Neural crest cell (in vitro differentiated cells): ENCODE measurements at places on chromosomes 11 and 22.

DNA sequence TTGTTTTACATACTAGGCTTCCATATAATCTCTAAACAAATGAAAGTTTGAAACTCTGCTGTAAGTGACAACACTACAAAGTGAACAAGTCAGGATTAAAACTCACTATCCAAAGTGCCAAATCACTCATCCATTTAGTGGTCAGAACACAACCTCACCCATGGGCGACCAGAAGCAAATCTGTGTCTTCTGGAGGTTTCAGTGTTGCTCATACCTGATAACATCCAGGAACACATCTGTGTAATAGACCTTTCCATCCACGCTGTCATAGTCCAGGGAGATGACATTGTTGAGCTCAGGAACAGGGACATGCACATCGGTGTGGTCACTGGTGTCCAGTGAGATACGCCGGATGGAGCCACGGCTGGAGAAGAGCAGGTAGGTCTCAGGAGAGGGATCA lies 28.5 kb upstream of the CKAP5 start:
- no peak for DNase-seq
- H3K36me3 ChIP-seq, result peaks cover 7% of the 10 kb centered on the region
- H3K4me1 ChIP-seq, result no peaks in the 10 kb centered on the region
- H3K27me3 ChIP-seq, result no peaks in the 10 kb centered on the region
- H3K4me3 ChIP-seq, result no peak overlapping the region

- H3K36me3 ChIP-seq, result no peaks in the 10 kb centered on the region
- H3K4me1 ChIP-seq, result no peaks in the 10 kb centered on the region
- H3K27ac ChIP-seq, result no peak overlapping the region
- no peak overlapping the region for H3K4me3 ChIP-seq
- no peaks in the 10 kb centered on the region for H3K27me3 ChIP-seq
- DNase-seq, result no peak
Observed at GRCh38 chr11:38156495-38157146, 1558.6 kb upstream of the RAG2 start.

DNA sequence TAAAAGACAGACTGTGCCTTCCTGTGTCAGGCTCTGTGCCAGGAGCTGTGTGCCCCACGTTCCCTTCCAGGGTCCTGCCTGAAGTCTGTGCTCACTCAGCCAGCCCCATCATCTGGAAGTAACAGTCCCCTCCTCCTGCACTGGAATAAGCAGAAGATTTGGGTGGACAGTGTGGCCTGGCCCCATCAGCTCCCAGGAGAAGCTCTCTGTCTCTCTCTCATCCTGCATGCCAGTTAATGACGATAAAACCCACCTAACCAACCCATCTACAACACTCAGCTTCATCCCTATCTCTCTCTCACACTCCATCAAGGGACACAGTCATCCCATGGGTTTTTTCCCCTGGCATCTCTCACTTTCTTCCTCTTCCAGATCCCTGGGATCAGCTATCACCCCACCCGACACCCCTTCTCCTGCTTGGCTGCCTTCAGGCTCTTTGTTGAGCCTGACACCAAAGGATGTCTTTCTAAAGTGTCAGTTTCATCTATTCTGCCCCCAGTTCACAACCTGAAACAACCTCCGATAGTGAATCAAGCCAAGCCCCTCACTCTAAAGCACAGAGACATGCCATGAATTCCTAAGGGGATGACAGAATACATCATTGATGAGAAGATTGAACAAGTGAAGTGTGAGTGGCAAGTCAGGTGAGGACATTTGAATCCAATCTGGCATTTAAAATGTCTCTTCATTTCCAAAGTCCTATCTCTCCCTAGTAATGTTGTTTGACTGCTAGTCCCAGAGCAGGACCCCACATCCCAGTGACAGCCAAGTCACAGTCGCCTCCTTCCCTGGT lies 91.4 kb upstream of the TOP3B start:
- peaks cover 8% of the 10 kb centered on the region for H3K4me1 ChIP-seq
- no peak overlapping the region for H3K4me3 ChIP-seq
- H3K27ac ChIP-seq, result no peak overlapping the region
- no peak for DNase-seq

DNA sequence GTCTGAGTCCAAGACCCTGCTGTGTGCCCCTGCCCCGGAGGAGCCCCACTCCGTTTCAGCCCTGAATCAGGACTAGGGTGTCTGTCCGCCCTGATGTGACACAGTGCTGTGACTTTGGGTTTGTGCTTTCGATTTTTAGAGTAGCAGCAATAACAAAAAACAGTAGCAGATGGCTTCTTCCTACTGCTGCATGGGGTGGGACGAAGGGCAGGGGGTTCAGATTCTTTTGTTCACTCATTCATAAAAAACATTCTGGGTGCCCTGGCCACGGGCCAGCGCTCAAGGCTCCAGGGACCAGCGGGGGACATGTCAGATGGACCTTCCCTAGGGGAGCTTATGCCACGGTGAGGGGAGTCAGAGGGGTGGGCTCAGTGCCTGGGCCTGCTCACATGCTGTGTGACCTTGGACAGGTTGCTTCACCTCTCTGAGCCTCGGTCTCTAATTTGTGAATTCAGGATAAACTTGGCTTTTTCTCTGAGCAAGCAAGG lies 24.6 kb upstream of the PRR5 start:
- H3K27me3 ChIP-seq, result no peaks in the 10 kb centered on the region
- no peak overlapping the region for H3K4me3 ChIP-seq
- H3K36me3 ChIP-seq, result no peaks in the 10 kb centered on the region
- no peak overlapping the region for H3K27ac ChIP-seq

GRCh38 chr11:113286509-113287497 lies 27.6 kb upstream of the TTC12 start:
- no peak overlapping the region for H3K4me3 ChIP-seq
- H3K27ac ChIP-seq, result no peak overlapping the region
- DNase-seq, result no peak
- H3K4me1 ChIP-seq, result peaks cover 18% of the 10 kb centered on the region

DNA sequence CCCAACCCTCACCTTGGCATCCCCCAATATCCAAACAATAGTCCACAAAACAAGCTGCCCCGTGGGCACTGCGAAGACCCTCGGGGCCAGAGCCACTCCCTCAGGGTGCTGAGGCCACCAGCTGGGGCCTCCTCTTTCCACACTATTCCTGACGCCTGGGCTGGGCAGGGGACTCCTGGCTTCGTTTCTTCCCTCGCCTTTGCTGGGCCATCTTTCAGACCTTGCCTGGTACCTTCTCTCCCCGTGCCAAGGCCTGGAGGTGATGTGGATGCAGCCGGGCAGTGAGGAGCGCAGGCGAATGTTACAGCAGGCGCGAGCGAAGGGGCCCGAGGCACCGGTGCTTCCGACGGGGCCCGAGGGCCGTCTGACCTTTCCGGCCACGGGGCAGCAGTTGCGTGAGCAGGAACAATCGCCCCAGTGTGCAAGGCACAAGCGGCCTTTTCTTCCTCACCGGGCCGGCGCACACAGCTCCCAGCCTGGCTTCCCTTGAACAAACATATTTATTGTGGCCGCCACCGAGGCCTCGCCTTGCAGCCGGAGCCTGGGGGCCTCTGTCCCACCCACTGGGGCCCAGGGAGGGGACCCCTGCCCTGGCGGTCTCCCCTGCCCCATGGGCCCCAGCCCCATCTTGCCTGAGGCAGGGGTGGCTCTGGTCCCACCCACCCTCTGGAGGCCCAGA lies 32.6 kb upstream of the KCNQ1OT1 start:
- H3K4me3 ChIP-seq, result peak overlapping the region; percentile 81
- H3K27ac ChIP-seq, result peak overlapping the region; percentile 95

DNA sequence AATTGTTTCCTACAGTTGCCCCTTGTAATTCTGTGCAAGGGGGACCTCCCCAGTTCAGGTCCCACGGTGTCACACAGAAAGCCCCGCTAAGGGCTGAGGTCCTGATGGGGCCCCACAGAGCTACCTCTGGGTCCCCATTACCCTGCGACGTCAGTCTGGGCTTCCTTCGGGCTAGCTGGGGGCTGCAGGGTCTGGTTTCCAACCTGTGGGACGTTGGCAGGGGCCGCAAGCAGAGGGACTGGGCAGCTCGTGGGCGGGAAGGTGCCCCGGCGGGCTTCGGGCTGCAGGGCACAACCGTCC lies 698 bp downstream of the SLC37A4 start:
- no peak overlapping the region for H3K27ac ChIP-seq
- H3K27me3 ChIP-seq, result peaks cover 3% of the 10 kb centered on the region
- H3K4me3 ChIP-seq, result peak overlapping the region; percentile 94
- no peak for DNase-seq

GRCh38 chr22:30234786-30235470 lies 11.6 kb downstream of the LIF start:
- H3K27me3 ChIP-seq, result no peaks in the 10 kb centered on the region
- peaks cover 28% of the 10 kb centered on the region for H3K4me1 ChIP-seq
- no peak for DNase-seq
- no peaks in the 10 kb centered on the region for H3K36me3 ChIP-seq

DNA sequence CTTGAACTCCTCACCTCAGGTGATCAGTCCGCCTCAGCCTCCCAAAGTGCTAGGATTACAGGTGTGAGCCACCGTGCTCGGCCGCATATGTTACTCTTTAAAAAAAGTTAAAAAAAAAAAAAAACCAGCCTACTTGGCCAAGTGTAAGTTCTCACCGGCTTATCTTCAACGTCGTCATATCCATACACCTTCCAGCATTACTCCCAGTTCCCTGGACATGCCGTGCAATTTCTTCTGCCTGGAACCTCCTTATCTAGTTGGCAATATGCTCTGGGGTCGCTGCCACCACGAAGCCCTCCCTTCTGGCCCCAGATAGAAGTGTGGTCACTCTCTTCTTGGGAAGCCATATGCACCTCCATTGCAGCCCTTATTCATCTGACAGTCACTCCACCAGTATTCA lies 36.3 kb upstream of the CBX7 start:
- H3K4me1 ChIP-seq, result peaks cover 16% of the 10 kb centered on the region
- peaks cover 3% of the 10 kb centered on the region for H3K36me3 ChIP-seq
- DNase-seq, result no peak
- H3K4me3 ChIP-seq, result no peak overlapping the region
- no peaks in the 10 kb centered on the region for H3K27me3 ChIP-seq

- H3K4me1 ChIP-seq, result peaks cover 5% of the 10 kb centered on the region
- H3K27ac ChIP-seq, result no peak overlapping the region
- DNase-seq, result no peak
Observed at GRCh38 chr11:76695771-76696170, 25.2 kb upstream of the LRRC32 start.

GRCh38 chr22:46111645-46112306 lies 38.5 kb upstream of the PPARA start:
- H3K36me3 ChIP-seq, result no peaks in the 10 kb centered on the region
- H3K27ac ChIP-seq, result no peak overlapping the region
- H3K4me3 ChIP-seq, result no peak overlapping the region
- H3K4me1 ChIP-seq, result peaks cover 3% of the 10 kb centered on the region

- no peak overlapping the region for H3K4me3 ChIP-seq
- no peak for DNase-seq
- H3K27ac ChIP-seq, result peak overlapping the region; percentile 80
- H3K4me1 ChIP-seq, result peaks cover 15% of the 10 kb centered on the region
Observed at GRCh38 chr11:128603003-128603696, 15.8 kb upstream of the ETS1 start.

GRCh38 chr11:59923813-59924212 lies 14.4 kb upstream of the OOSP1 start:
- no peak overlapping the region for H3K4me3 ChIP-seq
- no peak overlapping the region for H3K27ac ChIP-seq
- H3K4me1 ChIP-seq, result no peaks in the 10 kb centered on the region
- H3K27me3 ChIP-seq, result no peaks in the 10 kb centered on the region
- DNase-seq, result no peak

DNA sequence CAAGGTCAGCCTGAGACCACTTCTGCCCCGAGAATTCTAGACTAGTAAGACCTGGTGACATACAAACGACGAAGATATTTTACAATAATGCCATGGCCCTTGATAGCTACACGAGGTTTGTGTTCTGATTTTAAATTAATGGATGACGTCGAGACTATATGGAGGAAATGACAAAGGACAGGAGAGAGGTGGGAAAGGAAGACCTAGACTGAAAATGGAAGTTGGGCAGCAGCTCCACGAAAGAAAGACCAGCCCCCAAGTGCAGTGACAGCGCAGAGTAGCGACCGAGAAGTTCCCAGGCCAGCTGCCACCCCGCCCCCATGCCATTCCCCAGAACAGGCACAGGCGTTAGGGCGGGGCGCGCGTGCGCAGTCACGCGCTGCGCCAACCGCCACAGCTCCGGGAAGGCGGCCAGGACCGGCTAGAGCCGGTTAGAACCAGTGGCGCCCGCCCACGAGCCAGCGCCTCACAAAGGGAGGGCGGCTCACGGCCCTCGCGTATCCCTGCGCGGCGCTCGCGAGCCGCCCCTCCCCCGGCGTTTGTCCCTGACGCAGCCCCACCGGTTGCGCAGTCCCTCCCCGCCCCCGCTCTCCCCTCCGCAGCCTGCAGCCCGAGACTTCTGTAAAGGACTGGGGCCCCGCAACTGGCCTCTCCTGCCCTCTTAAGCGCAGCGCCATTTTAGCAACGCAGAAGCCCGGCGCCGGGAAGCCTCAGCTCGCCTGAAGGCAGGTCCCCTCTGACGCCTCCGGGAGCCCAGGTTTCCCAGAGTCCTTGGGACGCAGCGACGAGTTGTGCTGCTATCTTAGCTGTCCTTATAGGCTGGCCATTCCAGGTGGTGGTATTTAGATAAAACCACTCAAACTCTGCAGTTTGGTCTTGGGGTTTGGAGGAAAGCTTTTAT lies 1.5 kb upstream of the MALAT1 start:
- H3K4me3 ChIP-seq, result no peak overlapping the region
- H3K27ac ChIP-seq, result peak overlapping the region; percentile 92
- no peaks in the 10 kb centered on the region for H3K36me3 ChIP-seq
- peaks cover 58% of the 10 kb centered on the region for H3K4me1 ChIP-seq
- peak; percentile 98 for DNase-seq

DNA sequence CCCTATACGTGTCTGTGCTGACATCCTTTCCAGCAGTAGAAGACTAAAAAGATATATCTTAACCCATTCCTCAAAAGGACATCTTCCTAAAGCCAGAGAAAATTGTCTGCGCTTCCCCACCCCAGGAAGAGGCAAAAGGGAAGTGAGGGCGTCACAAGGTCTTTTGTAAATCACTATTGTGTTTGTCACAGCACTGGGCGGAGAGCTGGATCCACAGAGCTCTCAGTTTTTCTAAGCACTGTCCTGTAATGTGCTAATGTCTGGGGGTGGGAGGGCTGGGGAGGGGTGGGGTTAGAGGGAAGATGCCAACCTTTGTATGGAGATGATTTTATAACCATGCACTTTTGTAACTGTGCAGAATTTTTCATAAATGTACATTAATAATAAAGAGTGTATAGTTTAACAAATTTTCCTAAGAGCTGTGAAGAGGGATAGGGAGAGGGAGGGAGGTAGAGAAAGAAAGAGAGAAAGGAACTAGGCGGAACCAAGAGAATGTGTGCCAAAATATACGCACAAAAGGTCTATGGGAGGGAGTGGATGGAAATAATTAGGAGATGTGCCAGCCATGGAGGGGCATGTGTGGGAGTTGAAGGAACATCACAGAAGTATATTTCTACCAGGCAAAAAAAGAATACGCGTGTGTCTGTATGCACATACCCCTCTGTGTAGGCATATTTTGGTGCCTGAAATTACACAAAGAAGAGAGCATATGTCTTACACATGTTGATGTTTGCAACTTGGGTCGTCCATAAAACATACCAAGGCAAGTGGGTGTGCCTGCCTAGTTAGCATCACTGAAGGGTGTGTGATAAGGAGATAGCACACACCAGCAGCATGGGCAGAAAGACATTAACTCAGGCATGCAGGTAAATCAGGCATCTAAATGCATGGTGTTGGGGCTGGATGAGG lies 9.8 kb downstream of the LRRC55 start:
- no peaks in the 10 kb centered on the region for H3K27me3 ChIP-seq
- peaks cover 12% of the 10 kb centered on the region for H3K4me1 ChIP-seq
- no peak for DNase-seq
- H3K4me3 ChIP-seq, result no peak overlapping the region

GRCh38 chr11:133993107-133993506 lies 36.3 kb upstream of the IGSF9B start:
- peaks cover 16% of the 10 kb centered on the region for H3K27me3 ChIP-seq
- H3K27ac ChIP-seq, result no peak overlapping the region
- H3K4me1 ChIP-seq, result peaks cover 3% of the 10 kb centered on the region
- no peak for DNase-seq
